ENCODE measurements at places on chromosomes 6 and 20.

DNA sequence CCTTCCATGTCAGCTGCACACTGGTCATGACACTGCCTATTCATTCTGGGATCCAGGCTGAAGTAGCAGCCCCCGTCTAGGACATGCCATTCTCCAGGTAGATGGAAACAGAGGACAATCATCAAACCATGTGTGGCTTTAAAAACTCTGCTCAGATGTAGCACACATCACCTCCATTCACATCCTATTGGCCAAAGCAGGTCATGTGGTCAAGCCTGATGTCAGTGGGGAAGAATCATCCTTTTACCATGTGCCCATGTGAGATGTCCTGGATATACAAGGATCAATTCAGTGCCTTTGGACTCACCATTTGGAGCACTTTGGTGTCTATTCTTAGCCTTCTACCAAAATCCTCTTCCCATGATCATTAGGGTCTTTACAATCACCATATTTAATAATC is 99.5 kb downstream of the CDC5L start:
- DNase-seq, result no peak

DNA sequence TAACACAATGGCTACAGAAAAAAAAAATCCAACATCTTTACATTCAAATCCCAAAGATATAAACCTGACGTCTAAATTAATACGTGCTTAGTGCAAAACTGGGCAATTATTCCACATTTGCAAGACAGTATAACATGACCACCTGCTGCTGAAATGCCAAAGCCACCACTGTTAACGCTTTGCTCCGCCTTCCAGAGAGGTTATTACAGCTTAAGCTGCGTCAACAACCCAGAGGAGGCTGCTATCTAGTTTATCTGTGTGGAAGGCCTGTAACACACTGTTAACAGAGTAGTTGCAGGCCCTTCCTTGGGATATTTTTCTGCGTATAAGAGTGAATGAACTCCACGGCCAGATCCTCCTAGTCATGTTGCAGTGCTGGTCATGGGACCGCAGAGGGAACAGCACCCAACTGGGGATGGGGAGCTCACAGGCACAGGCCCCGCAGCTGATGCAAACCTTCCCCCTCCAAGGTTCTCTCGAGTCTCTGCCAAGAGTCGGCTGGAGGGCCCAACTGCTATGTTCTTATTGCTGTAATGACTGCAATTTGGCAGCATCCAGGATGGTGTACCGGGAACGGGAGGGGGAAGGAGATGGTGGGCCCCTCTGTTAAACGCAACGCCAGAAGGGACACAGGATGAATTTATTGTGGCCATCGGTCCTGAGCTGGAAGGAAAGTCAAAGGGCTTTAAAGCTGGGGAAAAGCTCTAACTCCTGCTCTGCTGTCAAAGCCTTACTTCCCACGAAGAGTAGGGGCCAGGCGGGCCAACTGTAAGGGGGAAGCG is 993 bp upstream of the NCOA7 start:
- DNase-seq, result peak; percentile 65

DNA sequence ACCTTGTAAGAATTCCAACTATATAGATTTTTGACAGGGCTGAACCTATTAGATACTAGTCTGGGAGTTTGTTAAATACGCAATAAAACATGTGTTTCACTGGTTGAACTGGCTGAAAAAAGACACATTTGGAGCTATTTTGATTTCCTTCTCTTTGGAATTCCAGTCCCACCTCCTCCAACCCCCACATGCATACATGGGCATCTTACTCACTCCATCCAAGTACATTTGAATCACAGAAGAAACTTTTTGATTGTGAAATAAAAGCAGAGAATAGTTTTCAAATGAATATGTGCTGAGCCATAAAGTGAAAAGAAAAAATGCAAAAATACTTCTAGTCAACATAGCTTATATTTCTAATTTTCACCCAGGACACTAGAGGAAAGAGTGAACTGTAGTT is 33.9 kb upstream of the STXBP5 start:
- DNase-seq, result no peak

- no peak for DNase-seq
Measured at GRCh38 chr6:154468760-154469159, 41.7 kb downstream of the CNKSR3 start.

DNA sequence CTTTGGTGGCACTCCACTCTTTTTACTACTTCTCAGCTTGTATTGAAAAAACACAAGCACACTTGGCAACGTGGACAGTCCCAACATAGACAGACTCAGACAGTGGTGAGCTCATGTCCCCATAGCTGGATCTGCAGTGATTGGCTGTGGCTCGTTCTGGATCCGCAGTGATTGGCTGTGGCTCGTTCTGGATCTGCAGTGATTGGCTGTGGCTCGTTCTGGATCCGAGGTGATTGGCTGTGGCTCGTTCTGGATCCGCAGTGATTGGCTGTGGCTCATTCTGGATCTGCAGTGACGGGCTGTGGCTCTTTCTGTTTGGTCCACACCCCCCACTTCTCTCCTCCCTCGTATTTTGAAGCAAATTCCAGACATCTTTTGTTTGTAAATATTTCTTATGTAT is 28.0 kb downstream of the OSBPL2 start:
- no peak for DNase-seq

GRCh38 chr6:84357631-84358030 is 130.2 kb upstream of the CEP162 start:
- DNase-seq, result no peak

DNA sequence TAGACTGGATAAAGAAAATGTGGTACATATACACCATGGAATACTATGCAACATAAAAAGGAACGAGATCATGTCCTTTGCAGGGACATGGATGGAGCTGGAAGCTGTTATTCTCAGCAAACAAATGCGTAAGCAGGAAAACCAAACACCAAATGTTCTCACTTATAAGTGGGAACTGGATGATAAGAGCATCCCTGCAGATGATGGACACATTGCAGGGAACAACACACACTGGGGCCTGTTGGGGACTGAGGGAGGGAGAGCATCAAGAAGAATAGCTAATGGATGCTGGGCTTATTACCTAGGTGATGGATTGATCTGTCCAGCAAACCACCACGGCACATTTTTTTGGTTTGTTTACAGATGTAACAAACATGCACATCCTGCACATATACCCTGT is 470.5 kb upstream of the CITED2 start:
- DNase-seq, result no peak

DNA sequence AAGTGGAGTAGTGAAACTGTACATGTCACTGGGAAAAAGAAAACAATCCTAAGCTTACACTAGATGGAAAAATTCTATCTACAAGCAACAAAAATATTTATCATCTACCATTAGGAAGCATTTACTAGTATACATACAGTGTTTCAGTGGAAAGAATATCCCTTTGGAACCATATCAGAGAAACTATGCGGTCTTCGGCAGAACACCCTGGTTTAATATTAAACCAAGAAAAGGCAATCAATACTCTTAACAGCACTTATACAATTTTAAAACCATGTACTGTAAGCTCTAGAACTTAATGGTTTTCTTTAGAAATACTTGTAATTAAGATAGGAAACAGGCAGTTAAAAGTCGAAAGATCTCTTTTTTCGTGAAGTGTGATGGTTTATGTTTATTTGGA is 32.3 kb downstream of the GCLC start:
- no peak for DNase-seq

DNA sequence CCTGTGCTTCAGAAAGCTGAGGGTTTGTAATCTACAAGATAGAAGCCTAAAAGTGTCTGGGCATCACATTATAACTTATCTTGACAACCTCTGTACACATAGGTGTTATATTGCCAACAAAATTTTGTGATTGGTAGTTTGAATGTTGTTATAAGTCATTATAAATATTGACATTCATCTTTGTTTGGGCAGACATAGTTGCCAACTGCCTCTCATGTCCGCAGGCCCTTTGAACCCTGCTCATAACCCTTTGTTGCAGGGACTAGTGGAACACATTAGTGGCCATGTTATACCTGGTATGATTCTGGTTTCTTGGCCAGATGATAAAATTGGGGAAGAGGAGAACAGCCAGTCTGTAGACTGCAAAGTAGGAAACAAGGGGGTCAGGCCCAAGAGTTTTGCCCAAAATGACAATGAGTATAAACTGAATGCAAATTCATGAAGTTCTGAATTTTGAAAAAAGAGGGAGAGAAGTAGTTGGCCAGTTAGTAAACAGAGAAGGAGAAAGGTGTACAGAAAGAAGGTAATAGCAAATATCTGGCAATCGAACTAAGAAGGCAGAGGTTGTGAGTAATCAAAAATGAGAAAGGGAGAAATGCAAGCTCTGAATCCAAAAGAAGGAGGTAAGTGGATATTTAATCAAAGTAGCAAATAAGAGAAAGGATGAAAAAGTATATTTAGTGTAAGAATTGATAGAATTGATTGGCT is 21.6 kb upstream of the LMBRD1 start:
- no peak for DNase-seq

DNA sequence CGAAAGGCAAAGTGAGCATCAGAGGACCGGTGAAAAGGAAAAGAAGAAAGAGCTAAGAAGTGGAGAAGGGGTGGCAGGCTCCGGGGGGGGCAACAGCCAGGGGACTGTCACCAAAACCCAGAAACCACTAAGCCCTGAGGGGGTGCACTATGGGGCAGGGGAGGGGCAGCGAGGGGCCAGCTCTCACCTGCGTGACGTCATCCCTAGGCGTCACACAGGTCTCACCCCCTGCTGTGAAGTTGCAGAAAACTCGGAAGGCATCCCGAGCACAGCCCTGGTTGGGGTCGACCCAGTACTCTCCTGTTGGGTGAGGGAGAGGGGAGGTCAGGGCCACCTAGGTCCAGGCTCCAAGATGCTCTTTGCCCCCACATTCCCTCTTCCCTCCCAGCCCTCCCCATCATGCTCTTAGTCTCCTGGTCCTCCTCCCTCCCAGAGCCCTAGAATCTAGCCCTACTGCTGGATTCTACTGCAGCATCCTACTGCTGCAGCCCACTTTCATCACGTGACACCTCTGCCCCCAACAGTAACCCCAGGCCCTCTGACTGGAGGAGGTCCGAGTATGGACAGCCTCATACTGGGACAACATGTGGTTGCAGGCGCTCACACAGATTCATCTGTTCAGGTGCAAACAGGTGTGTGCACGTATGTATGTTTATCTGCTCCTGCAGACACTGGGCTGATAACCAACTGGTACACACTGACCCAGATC is 27.4 kb downstream of the COL11A2 start:
- DNase-seq, result no peak

- DNase-seq, result no peak
Measured at GRCh38 chr6:95576218-95576997, 927 bp upstream of the MANEA start.

- DNase-seq, result no peak
Measured at GRCh38 chr6:110944681-110945151, 13.8 kb upstream of the GTF3C6 start.

DNA sequence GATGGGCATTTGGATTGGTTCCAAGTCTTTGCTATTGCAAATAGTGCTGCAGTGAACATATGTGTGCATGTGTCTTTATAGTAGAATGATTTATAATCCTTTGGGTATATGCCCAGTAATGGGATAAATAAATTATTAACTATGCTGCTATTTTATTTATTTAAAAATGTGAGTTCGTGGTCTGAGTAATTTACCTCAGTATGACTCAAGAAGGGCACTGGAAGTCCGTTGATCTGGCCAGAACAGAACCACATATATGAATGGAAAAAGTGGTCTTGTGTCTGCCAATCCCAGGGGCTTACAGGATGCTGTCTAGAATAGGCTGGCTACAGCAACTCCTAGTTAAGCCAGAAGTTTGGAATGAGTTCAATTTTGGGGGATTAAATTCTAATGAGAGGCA is 27.6 kb upstream of the HLA-C start:
- no peak for DNase-seq

- no peak for DNase-seq
Measured at GRCh38 chr6:166019214-166019613, 148.4 kb downstream of the TBXT start.

DNA sequence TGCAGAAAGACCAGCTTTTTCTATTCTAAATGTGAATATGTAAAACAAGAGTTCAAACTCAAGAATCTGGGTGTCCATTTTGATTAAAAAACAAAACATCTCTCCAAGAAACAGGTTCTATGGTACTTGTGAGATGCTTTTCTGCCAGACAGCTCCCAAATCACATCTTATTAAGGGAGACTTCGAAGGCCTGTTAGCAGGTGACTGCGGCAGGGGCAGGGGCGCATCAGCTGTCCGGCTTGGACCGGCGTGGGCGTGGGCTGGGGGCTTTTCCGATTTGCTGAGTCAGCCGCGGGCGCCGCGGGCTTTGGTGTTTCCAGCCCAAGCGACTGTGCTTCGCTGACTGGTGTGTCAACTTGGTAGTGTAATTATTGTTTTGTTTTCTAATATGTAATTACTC is 32.6 kb downstream of the TFAP2A start:
- no peak for DNase-seq

- no peak for DNase-seq
Measured at GRCh38 chr6:46407776-46408530, 83.3 kb downstream of the RCAN2 start.

- DNase-seq, result no peak
Measured at GRCh38 chr6:106820412-106820852, 154.1 kb downstream of the CD24 start.

GRCh38 chr6:112470376-112470775 is 123.2 kb downstream of the RFPL4B start:
- no peak for DNase-seq

- no peak for DNase-seq
Measured at GRCh38 chr20:57618091-57618763, 2.0 kb downstream of the ZBP1 start.

- no peak for DNase-seq
Measured at GRCh38 chr6:1337791-1338190, 25.9 kb downstream of the FOXQ1 start.

- no peak for DNase-seq
Measured at GRCh38 chr6:159108426-159108985, 60.7 kb upstream of the FNDC1 start.

DNA sequence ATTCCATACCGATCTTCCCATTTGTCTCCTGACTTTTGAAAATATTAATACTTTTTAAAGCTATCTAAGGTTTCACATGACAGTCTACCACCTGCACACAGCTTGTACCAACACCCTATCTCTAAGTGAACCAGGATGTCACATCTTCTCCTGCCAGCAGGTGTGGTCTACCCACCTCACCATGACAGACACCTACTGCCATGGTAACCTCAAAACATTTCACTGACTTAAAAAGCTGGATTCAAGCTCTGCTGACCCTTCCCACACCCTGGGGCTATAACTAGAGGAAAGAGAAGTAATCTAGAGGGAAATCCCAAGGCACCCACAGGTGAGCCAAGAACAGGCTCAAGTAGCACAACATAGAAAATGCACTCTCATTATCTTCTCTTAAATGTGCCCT is 1.2 kb downstream of the SLC17A3 start:
- no peak for DNase-seq

DNA sequence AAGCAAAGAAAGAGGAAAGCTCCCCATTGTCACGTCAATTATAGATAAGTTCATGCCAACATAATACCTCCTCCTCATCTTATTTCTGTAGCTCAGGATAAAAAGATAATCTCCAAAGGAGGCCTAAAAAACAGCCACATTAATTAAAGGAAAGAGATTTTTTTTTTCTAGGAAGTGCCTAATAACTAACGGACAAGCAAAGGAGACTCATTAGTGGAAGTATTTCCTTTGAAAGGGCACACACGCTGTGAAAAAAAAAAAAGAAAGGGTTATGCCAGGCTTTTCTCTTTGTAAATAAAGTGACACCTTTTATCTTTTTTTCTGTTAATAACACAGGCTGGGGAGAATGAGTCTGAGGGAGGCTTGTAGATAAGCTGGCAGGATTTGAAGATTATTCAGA is 55.7 kb downstream of the PCSK2 start:
- DNase-seq, result no peak

GRCh38 chr6:9140951-9141460 is 705.7 kb upstream of the SLC35B3 start:
- DNase-seq, result peak; percentile 95
